ENCODE measurements at places on chromosomes 12 and 14.

DNA sequence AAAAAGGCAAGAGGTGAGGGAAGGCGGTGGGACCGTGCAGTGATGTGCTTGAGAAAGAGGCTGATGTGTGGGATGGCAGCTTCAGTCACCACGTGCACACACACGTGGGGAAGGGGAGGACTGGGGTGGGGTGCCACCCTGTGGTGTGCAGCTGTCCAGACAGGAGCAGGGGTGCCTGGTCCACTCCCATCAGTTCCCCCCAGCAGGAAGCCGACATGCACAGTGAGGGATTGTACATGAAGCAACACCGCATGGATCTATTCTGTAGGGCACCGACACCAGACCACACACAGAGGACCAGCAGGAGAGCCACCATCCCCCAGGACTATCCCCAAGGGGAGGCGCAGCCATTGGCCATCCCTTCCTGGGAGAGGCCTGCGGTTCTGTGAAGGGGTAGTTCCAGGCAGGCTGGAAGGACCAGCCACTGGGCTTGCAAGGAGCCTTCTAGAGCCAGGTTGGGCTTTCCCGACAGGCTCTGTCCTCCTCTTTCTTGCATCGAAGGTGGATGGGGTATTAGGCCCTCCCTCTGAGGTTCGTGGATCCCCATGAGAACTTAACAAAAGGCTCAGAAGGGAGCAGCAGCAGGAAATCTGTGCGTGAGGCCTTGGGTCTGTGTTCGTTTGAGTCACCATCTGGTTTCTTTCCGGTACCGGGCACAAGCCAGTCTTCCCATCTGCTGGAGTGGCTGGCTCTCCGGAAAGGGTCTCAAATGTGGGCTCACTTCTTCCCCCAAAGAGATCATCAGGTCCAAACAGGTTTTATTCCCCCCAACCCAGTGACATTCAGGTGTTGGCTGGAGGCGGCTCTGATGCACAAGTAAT lies 59.8 kb downstream of the PLEKHG3 start:
- no peak for DNase-seq

GRCh38 chr14:105503296-105503640 lies 12.2 kb downstream of the TEDC1 start:
- DNase-seq, result no peak

GRCh38 chr12:53048780-53049401 lies 974 bp upstream of the TNS2 start:
- no peak for DNase-seq

DNA sequence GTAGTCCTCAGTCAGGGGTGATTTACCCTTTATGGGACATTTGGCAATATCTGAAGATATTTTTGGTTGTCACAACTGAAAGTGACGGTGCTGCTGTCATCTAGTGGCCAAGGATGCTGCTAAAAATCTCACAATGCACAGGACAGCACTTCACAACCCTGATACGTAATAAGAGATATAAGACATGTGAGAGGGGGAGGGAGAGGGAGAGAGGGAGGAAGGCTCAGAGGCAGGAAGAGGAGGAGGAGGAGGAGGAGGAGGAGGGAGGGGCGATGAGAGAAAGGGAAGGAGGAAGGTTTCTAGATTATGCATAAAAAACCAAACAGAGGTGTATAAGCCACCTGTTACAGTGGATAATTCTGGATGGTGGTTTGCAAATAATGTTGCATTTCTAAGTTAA lies 14.3 kb downstream of the MYL2 start:
- DNase-seq, result no peak

DNA sequence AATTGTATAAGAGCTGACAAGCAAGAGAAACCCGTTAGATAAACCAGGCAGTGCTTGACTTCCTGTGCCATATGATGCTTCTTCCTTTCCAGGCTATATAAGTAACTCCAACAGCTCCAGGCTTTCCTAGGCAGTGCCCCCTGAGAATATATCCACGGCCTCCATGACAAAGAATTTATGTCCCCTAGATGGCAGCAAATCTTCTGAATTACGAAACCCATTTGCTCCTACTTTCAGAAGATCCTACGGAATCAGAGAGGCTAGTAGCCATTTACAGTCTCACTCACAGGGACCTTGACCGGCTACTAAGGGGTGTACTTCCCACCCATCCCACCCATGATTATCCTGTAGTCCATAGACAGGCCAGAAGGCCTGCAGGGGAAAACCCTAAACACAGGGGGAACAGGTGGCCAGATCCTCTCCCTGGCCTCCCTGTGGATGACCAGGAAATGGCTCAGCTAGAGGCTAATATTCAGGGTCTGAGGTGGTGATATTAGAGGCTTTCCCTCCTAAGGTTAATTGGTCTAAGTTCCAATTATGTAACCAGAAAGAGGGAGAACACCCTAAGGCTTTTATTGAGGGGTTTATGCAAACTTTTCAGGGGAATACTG lies 77.2 kb upstream of the DCD start:
- peak; percentile 23 for DNase-seq

DNA sequence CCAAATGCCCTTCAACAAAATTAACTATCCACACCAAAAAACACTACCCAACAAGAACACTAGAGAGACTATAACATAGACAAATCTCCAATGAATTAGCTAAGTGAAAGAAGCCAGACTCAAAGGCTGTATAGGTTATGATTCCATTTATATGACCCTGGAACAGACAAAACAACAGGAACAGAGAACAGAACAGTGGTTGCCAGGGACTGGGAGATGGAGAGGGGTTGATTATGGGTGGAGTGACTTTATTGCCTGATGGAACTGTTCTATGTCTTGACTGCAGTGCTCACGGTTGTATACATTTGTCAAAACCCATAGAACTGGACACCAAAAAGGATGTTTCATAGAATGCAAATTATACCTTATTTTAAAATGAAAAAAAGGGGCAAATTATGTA lies 14.9 kb downstream of the CATSPERB start:
- DNase-seq, result no peak

GRCh38 chr14:101231828-101232227 lies 328.3 kb upstream of the RTL1 start:
- DNase-seq, result no peak

- DNase-seq, result no peak
Observed at GRCh38 chr12:26845984-26846383, 13.0 kb upstream of the ITPR2 start.

DNA sequence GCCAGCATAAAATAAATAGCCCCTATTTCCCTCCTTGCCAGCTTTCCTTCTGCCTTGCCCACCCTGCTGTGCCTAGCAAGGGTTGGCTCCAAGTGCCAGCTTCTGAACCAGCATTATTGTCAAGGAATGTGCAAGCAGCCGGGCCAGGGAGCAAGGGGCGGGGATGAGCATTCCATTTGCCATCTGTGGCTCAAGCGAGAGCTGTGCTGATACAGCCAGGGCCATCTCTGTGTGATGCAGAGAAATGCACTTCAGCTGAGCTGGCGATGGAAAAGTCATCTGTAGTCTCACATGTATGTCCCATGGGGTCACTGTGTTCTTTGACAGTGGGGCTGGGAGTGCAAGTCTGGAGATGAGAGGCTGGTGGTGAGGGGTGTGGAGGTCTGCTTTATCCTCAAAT lies 137.3 kb downstream of the SUDS3 start:
- no peak for DNase-seq

- DNase-seq, result no peak
Observed at GRCh38 chr12:118514297-118514696, 137.9 kb downstream of the SUDS3 start.

- no peak for DNase-seq
Observed at GRCh38 chr12:530308-530707, 70.6 kb downstream of the B4GALNT3 start.

DNA sequence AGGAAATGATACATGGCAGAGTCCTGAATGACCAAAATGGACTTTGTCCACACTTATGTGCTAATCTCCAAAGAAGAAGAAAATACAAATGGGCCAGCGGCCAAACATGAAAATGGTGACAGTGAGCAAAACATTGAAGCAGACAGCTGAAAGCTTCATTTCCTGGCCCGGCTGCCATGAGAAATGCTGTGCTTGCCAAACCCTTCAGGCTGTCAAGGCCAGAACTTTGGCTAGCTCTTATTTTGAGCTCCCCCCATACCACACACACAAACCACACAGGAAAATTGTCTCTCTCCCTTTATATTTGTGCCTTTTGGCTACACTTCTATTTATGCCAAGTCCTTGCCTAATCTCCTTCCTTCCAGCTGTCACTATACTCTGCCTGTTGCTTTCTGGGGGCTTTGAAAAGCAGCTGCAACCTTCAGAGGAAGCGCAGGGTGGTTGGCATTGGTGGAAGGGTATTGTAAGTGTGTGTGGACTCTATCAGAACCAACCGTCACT lies 323.8 kb downstream of the RAD51B start:
- DNase-seq, result no peak

GRCh38 chr12:27814851-27815591 lies 35.0 kb upstream of the MANSC4 start:
- no peak for DNase-seq

DNA sequence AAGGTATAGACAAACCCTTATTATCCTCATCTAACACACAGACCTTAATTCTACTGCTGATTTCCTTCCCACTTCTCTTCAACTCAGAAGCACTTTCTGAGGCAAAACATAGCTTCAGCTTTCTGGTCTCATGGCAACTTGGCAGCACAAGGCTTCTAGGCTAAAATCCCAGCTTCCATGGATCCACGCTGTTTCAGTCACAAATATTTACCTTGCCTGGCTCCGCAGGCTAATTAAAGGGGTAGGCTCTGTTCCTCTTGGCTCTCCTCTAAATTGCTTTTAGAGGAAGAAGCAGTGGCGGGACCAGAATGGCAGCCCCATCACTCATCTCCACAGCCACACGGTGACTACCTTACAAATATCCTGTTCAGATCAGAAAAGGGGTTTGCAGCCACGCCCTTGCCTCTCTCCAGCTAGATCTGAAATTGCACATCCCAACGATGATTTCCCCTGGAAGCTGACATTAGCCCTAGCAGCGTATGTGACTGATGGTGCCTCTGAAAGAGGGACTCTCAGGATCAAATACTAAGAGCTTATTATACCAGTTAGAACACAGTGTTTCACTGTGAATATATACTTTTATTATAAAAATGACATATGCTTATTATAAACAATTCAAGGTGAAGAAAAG lies 221.5 kb upstream of the NUDT4 start:
- no peak for DNase-seq

DNA sequence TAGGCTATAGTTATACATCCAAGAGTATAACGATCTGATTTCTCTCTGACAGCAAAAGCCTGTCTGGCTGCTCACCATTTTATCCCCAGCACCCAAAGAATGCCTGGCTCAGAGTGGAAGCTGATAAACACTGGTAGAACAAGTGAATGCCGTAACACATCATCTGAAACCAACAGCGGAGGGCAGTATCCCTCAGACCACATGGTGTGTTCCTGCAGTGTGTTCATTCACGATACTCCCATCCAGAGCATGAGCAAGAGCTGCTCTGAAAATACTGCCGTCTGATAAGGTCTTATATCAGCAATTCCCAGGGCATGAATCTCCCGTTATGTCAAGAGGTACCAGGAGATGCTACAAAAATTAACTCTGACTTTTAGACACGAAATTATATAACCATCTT lies 95.9 kb downstream of the TTC7B start:
- DNase-seq, result no peak

DNA sequence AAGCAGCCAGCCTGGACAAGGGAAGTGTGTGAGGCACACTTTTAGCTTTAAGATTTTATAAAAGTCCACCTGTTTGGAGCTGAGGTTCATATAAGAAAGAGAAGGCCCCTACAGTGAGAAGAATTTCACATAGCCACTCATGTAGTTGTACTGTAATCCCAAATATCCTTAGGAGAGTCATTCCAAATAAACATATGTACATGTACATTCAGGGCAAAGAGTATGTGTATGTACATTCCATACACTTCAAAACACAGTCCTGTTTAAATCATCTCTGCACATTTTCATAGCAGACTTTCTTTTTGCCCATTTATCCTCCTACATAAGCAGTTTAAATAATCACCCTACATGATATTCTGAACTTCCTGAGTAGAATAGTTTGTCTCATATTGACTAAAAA lies 87.6 kb downstream of the GPR65 start:
- DNase-seq, result no peak

GRCh38 chr14:104933746-104934733 lies 9.4 kb downstream of the PLD4 start:
- no peak for DNase-seq

GRCh38 chr12:6034596-6034995 lies 89.5 kb upstream of the ANO2 start:
- DNase-seq, result no peak

DNA sequence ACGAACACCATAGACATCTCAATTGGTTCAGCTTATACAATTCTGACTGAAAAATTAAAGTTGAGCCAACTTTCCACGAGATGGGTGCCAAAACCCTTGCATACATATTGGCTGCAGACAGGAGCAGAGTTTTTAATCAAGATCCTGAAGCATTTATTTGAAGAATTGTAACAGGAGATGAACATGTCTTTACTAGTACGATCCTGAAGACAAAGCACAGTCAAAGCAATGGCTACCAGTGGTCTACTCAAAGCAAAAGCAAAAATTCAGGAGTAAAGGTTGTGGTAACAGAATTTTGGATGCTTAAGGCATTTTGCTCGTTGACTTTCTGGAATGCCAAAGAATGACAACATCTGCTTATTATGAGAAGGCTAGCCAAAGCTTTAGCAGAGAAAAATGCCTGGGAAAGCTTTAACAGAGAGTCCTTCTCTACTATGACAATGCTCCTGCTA lies 20.7 kb downstream of the ZDHHC17 start:
- no peak for DNase-seq

DNA sequence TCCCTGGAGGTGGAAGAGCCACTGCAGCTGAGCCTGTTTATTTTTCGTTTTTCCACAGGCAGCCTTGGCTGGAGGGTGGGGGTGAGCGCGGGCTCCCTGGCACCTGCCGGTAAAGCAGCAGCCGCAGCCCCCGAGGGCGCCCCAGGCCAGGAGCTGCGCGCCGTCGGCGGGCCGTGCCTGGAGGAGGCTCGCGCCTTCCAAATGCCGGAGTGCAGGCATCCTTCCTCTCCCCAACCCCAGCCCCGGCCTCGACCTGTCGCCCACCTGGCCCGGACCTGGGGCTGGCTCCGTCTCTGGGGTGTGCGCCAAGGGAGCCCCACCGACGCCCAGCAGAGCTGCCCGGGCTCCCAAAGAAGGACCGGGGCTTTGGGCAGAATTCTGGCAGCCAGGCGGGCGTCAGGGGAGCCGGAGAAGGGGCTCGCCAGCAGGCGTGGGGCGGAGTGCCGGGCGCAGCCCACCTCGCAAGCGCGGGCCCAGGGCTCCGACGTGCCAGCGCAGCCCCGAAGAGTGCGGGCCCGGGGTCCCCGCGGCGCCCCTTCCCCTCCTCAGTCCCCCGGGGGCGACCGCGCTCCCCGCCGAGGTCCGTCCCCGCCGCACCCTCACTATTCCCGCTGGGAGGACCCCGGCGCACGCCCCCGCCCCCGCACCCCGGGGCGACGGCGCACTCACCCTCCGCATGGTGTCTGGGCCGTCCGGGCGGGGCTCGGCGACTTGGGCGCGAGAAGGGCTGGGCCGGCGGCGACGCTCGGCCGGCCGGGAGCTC lies 130.3 kb downstream of the NDUFA12 start:
- no peak for DNase-seq
